ENCODE measurements at places on chromosomes 16 and 17. TPM values are rescaled to one million over a fixed set of nuclear protein-coding genes. Genes with fewer than 3 reads are reported as not detected.

Gene KCNH4
- 0.35 TPM for total RNA-seq

DNA sequence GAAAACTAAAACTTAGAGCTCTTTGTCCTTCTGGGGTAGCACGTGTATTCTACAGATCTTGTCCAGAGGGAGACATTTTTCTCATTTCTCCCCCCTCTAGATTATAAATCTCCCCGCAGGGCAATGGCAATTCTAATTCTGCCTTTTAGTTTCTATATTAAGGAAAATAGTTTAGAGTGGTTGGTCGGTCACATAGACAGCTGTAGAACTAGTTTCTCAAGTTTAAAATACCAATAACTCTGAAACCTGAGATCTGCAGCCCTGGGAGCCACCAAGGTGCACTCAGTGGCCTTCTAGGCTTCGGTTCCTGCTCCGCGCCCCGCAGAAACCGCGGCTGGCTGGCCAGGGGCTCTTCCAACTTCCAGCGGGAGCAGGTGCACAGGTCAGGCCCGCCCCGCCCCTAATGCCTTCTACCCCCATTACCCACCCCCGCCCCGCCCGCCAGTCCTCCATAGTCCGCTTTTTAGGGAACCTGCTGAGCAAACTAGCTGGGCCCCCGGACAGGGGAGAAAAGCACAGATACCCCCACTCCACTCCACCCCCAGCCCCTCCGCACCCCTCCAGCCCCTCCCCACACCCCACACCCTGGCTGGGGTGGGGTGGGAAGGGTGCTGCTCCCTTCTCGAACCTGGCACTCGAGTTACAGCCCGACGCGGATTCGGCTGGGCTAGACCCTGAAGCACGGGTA, 431 bp downstream of the SLFN11 start:
- peak; percentile 76 for DNase-seq

- peak; percentile 80 for DNase-seq
Observed at GRCh38 chr16:85891033-85891775, 7.8 kb upstream of the IRF8 start.

GRCh38 chr16:83676086-83676485, 131.7 kb upstream of the HSBP1 start:
- DNase-seq, result no peak

GRCh38 chr16:89712274-89712781, 8.4 kb downstream of the VPS9D1 start:
- peak; percentile 40 for DNase-seq

- peak; percentile 52 for DNase-seq
Observed at GRCh38 chr16:4324492-4325252, 8.8 kb downstream of the GLIS2 start.

DNA sequence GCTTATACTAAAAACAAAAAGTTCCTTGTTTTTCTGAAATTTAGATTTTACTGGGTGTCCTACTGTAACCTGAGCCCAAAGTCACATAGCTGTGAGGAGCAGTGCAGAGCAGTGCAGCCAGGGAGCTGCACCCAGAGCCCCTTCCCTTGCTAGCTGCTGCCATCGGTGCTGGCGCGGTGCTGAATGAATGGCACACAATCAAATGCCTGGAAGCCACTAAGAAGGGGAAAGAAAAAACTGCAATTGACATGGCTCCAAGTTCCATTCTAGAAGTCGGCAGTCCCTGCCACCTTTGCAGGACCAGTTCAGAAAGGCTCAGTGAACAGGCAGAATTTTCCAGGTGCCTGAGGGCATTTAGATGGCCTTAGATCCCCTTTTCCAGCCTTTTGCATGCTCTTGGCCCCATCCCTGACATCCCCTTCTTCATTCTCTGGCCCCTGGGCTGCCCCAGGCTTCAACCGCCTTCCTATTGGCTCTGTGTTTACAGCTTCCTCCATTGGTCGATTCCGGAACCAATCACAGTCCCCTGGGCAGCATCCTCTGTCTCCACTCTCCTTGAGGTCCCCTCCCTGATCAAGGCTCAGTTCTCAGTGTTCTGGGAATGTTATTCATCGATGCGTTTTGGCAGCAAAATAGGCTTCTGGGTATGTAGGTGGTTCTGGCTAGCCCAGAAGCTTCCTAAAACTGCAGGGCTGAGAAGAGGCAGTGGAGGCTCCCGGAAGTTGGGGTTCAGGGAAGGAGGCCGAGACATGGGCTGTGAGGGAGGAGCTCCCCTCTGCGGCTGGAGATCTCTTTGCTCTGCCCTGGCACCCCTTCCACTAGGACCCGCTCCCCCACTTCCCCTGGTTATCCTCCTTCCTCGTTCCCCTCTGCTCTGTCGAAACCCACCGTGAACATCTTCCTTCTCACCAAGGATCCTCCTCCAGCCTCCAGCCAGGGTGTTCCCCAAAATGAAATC, 37.9 kb downstream of the ATP2C2 start:
- DNase-seq, result no peak

DNA sequence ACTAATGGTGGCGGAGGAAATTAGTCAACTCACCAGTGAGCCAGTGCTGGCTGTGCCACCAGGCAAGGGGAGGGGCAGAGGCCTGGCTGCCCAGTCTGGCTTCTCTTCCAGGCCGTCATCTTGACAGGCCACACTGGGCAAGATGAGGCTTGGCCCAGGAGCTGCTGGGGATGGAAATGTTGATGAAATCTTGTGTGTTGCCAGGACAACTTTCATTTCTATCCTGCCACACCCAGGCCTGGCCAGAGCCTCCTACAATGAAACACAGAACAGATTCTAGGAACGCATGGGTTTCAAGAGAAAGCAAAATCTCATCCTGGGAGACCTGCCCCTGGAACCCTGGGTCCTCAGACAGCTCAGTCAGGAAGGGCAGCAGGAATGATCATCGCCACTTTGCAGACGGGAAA, 9.3 kb downstream of the HEXIM2 start:
- DNase-seq, result peak; percentile 82

Gene CACNA1H
- total RNA-seq, result 20.6 TPM

DNA sequence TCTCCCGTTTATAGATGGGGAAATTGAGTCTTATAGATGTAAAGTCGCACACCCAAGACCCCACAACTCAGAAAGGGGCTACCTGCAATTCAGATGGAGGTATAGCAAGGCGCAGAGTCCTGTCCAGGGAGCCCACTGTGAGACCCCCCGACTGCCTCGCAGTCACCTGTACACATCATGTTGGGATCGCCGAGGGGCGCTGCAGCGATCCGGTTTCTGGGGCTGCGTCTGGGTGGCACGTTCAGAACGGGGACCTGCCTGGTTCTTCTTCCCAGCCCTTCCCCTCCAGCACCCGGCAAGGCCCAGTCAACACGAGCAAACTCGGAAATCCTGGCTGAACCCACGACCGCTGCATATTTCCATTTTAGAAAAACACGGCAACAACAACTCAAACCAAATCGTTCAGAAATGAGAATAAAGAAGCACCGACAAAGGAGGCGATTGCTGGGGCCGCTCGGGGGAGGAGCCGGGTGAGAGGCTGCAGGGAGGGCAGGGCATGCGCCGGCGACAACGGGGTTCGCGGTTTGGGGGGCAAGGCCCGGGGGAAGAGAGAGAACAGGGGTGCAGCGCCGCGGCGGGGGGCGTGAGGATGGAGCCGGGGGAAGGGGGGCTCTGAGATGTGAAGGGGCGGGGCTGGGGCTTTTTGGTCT, 643 bp downstream of the HSDL1 start:
- DNase-seq, result peak; percentile 62

GRCh38 chr16:57764341-57765159, 29.0 kb downstream of the KATNB1 start:
- DNase-seq, result no peak

- DNase-seq, result no peak
Observed at GRCh38 chr17:48840441-48840840, 9.6 kb downstream of the CALCOCO2 start.

Gene CYTH1
- total RNA-seq, result 59.7 TPM

DNA sequence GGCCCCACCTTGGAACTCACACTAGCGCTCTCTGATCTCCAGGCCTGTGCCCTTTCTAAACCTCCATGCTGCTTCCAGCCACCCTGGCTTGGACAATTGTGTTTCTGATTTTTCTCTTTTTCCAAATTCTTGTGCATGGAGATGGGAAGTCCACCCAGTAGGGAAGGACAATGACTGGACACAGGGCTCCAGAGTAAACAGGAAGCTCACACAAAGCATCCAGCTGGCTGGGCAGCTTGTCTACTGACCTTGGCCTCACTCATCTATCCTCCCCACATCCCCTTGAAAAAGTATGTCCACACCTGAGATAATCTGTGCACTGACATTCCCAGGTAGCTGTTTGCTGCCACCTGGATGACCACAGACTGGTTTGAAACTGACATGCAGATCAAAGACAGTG, 331.2 kb upstream of the MAF start:
- no peak for DNase-seq

Gene KRT33A
- not detected for total RNA-seq

- DNase-seq, result no peak
Observed at GRCh38 chr17:10251212-10251948, 53.0 kb upstream of the GAS7 start.

DNA sequence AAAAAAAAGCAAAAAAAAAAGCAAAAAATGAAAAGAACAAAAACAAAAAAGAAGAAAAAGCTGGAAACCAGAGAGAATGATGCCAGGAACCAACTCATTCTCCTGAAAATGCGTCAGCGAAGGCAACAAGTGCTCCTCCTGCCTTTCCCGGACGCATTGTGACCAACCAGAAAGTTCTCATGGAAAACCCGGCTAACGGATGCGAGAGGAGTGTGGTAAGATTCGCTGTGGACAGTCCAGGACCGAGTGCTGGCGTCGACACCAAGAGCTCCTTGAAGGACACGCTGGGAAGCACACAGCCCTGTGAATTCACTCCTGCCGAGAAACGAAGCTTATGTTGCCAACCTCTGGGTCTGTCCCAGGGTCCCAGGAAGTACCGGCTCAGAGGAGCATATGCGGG, 43.4 kb downstream of the METRNL start:
- no peak for DNase-seq

GRCh38 chr17:32558326-32558955, 71.6 kb downstream of the CDK5R1 start:
- DNase-seq, result no peak
